Neural progenitor cell (in vitro differentiated cells): ENCODE measurements at places on chromosomes 3 and 15.

- DNase-seq, result peak; percentile 69
These were observed 20.2 kb downstream of the HDAC11 start for GRCh38 chr3:13500133-13500885.

- DNase-seq, result no peak
These were observed 266.8 kb upstream of the CBLB start for GRCh38 chr3:106135451-106136160.

- DNase-seq, result no peak
These were observed 78.6 kb downstream of the NEO1 start for GRCh38 chr15:73130830-73131229.

DNA sequence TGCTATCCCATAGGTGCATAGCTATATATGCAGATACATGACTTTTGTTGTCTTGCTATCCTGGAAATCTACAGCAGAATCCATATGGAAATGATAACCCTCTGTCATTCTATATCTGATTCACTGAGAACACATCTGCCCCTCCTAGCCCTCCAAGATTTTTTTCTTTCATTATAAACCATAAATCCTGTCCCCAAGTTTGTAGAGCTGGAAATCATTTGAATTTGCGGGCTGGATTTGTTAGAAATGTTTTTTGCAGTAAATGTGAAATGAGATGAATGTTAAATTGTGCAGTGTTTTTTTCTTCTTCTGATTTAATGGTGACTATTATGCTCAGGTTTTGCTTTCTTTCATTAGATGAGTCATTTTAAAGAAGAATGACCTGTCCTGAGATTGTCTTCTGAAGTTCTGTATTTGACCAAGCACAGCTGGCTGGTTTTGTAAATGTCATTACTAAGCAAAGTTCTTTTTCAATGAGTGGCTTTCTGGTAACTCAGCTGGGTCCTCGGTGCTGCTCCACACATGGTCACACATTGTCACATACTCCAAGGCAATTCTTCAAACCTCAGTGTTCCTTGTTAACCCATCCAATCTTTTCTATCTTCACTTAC lies 25.3 kb upstream of the ABHD17C start:
- DNase-seq, result no peak

GRCh38 chr3:190059242-190059590 lies 61.5 kb downstream of the P3H2 start:
- DNase-seq, result no peak

DNA sequence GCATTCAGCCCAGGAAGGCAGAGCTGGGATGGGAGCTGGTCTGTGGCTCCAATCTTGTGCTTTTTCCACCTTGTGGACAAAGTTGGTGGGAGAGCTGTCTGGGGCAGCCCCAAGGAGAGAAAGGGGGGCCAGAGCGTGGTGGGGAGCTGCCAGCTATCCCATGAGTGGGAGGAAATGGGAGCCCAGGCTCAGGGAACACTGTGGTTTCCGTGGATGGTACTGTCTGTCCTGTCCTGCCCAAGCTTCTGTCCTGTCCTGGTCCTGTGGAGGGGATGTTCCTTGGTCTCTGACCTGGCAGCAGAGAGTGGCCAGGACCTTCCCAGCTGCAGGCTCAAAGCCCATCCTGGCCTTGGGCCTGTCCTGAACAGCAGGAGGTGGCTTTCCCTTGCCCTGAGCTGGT lies 72.6 kb upstream of the SEC13 start:
- DNase-seq, result no peak

DNA sequence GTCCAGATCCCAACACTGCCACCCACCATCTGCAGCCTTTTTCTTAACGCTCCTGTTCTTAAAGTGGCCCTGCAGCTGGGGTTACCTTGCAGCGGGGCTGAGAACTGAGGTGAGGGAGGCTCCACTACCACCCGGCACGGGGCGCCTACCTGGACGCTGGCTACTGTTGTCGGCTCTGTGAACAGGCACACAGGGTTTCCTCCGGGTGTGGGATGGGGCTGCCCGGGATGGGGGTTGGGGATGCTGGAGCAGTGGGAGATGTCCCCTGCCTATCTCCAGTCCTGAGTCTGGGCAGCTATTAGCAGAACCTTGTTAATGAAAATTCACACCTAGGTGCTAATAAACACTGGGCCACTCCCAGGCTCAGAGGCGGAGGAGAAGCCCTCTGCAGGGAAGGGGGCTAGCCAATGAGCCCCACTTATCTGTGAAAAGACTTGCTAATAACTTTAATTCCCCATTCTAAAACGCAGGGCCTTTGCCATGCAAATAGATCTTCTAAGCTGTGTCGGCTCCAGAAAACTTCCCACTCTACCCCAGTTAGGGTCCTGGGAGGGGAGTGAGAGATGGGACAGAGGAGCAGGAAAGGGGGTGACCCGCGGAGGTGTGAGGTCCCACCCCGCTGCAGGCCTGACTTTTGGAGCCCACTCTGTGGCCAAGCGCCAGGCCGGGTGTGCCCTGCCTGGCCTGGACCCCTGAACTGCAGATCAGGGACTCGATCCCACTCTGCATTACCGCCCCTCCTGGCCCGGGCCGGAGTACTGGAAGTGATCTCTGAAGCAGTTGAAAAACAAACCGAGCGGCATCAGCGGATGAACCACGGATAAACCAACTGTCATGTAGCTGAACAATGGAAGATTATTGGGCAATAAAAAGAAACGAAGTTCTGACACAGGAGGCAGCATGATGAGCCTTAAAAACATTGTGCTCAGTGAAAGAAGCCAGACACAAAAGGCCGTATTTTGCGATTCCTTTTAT lies 3.1 kb downstream of the MESP1 start:
- no peak for DNase-seq

- no peak for DNase-seq
These were observed 231.6 kb downstream of the SOX2 start for GRCh38 chr3:181943285-181943684.

DNA sequence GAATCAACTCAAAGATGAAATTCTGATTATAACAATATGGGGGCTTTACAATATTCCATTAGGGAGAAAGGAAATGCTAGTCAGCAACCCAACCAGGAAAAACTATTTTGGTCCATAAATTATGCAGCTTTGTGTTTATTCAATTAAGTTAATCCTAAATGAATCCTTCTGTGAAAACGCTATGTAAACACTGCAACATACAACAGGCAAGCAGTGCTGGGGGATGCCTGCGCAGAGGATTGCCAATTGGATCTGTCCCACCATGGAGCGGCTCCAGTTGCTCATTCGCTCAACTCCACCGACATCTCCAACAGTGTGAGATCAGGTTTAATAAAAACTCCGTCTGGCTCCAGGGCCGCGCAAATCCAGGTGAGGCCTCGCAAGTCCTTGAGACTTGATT lies 290.5 kb upstream of the VEPH1 start:
- DNase-seq, result no peak

DNA sequence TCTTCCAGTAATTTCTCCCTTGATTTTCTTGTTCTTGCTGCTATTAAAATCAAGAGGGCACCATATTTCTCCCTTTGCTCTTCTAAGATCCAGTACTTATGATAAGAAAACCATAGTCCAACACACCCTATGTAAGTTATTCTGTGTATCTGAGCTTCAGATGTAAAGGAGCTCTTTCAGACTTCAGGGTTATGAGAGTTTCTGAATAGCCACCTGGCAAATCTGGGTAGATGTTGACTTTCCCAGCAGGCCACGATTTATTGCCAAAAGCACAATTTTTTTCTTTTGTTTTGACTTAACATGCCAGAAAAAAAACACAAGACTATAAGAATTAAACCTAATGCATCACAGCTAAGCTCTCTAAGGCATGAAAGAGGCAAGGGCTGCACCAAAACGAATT lies 1045.0 kb downstream of the FHIT start:
- DNase-seq, result no peak

GRCh38 chr15:88391700-88392099 lies 75.5 kb downstream of the MRPL46 start:
- DNase-seq, result no peak

- no peak for DNase-seq
These were observed 66.8 kb downstream of the STAC start for GRCh38 chr3:36447061-36447460.

- DNase-seq, result no peak
These were observed 80.7 kb upstream of the TBL1XR1 start for GRCh38 chr3:177278016-177278415.

- no peak for DNase-seq
These were observed 167.9 kb downstream of the PDE8A start for GRCh38 chr15:85149465-85150129.

GRCh38 chr3:125479091-125479490 lies 40.9 kb downstream of the SNX4 start:
- DNase-seq, result no peak

- no peak for DNase-seq
These were observed at the start of gene C3orf20 for GRCh38 chr3:14674841-14675240. Gene C3orf20, plus strand, starts transcription at chr3:14675141. Its CDS starts 7,573 bp downstream, at chr3:14682714.

DNA sequence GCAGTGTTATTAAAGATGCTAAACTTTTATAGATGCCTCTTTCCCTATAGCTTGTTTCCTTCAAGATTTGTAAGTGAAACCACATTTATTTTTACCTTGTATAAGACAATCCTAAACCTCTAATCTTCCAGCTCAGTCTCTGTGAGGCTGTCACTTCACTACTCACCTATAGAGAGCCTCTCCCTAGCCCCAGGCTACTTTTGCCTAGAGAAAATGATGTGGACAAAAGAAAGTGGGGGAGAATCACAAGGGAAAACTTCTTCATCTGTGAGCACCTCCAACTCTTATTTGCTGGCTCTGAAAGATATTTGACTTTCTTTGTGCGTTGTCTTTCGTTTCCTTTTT lies 74.9 kb upstream of the SCN5A start:
- DNase-seq, result no peak

DNA sequence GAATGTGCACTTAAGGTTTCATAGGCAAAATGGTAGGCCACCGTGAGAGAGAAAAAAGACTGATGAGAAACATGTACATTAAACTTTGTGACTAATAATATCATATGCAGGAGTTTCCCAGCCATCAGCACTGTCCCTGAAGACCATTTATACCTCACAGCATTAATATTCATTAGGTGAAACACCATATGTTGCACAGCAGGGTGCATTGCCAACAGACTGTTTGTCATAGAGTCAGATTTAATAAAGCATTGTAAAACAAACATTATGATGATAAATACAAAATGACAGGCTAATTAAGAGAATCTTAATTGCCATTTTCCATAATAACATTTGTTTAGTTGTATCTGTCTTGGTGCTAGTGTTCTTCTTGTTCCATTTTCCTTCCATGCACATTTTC lies 578.3 kb downstream of the EPHA3 start:
- no peak for DNase-seq

GRCh38 chr15:45242289-45242688 lies 9.7 kb upstream of the SLC28A2 start:
- DNase-seq, result peak; percentile 8

GRCh38 chr3:24156466-24156865 lies 211.4 kb downstream of the NR1D2 start:
- no peak for DNase-seq

- DNase-seq, result peak; percentile 18
These were observed 596 bp downstream of the COL7A1 start for GRCh38 chr3:48594417-48595049.

- no peak for DNase-seq
These were observed 98.1 kb downstream of the XXYLT1 start for GRCh38 chr3:195172896-195173295.

DNA sequence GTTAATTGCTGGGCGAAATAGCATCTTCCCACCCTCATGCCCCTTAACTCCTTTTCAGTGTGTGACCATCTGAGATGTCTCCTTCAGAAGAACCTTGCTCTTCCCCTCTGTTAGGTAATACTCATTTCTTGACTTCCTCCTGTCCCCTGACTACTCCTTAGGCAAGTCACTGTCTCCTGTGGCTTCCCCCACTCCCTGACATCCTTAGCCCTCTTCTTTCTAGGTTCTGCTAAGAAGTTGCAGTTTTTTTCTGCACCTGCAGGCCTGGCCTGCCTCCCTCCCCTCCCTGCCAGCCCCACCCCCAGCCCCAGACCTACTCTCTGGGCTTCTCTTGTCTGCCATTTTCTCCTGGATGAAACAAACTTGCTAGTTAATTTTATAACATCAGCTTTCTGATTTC lies 15.2 kb upstream of the EID1 start:
- DNase-seq, result no peak

DNA sequence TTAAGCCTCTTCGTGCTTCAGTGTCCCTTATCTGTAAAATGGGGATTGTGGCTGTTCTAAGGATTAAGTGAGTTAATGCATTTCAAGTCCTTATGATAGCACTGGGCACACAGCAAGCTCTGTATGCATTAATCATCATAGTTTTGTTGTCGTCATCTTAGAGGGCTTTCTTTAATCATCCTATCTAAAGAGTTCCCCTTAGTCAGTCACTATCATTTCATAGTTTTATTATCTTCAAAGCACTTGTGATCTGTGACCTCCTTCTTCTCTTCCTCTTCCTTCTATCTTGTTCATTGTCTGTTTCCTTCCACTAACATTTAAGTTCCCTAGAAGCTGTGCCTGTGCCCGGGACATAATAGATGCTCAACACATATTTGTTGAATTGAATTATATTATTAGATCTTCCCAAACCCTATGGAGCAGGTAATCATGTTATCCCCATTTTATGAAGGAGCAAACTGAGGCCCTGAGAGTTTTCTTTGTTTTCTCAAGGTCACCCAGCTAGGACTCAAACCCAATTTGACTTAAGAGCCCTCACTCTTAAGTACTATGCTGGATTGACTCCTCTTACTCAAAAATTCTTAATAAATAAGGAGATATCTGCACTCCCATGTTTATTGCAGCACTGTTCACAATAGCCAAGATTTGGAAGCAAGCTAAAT lies 24.1 kb downstream of the DUOX2 start:
- DNase-seq, result no peak

DNA sequence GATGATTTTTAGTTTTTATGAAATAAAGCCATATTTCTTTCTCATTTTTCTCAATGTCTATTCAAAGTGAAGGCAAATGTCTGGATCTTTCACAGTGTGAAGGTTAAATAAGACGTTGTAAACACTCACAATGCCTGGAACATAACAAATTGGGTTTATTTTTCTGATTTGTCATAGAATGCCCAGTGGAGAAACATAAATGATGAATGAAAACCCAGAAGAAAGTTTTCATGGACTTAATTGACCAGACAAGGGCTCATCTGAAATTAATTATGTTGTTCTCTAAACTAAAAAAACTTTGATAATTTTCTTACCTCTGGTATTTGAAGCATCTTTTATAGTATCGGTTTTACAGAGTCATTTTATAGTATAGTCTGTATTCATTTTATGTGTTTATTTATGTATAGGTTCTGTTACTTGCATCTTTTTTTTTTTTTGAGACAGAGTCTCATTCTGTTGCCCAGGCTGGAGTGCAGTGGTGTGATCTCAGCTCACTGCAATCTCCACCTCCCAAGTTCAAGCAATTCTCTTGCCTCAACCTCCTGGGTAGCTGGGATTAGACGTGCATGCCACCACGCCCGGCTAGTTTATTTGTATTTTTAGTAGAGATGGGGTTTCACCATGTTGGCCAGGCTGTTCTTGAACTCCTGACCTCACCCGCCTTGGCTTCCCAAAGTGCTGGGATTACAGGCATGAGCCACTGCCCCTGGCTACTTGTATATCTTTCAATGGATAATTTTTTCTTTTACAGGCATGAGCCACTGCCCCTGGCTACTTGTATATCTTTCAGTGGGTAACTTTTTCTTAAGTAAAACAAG lies 15.1 kb upstream of the BNIP2 start:
- no peak for DNase-seq
